ENCODE measurements at places on chromosomes 1 and 21.

- DNase-seq = no peak
Observed at GRCh38 chr1:225670356-225670755, 17.4 kb upstream of the ENAH start.

- no peak for DNase-seq
Observed at GRCh38 chr21:39314143-39315027, 953 bp upstream of the BRWD1 start.

DNA sequence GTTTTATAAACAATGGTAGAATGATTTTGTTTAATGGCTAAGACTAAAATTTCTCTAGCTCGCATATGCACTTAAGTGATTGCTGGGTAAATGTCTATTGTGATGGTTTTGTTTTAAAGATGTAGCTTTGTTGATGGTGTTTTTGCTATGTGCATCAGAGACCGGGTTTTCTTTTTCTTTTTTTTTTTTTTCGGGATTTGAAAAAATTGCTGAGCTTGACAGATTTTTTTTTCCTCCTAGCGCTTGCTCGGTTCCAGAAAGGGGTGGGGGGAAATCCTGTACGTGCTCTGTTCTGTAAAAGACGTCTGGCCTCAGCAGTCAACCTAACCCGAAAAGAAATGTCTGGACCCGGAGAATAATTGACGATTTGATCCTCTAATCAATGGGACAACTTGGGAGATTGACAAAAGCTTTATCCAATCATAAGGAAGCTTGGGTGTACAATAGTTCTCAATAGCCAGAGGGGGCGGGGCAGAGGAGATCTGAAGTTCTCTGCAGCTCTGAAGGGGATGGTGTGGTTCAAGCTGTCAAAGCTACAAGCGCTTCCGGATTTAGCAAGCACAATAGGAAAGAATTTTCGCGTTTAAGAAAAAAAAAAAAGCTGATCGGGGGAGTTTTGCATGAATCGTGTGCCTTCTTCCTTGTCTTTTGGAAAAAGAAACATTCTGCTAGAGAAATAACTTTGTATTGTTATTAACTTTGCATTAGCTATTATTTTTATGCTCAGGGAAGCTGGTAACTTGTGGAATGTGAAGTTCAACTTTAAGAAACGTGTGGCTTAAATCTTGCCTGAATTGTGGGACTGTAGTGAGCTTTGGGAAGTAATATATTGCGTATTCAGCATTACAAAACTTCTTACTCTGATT lies 4.5 kb upstream of the NFIA start:
- peak; percentile 100 for DNase-seq

DNA sequence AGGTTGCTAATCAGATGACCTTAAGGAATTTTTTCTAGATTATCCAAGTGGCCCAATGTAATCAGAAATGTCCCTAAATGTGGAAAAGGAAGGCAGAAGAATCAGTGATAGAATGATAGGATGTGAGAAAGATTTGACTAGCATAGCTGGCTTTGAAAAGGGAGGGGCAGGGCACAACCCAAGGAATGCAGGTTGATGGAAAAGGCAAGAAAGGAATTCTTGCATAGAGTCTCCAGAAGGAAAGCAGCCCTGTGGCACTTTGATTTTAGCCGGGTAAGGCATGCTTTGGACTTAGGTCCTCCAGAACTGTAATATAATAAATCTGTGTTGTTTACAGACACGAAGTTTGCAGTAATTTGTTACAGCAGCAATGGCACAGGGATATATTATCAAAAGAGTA lies 375.7 kb upstream of the B3GALT2 start:
- no peak for DNase-seq
